ENCODE measurements at places on chromosomes 3 and 15. TPM values are rescaled to one million over a fixed set of nuclear protein-coding genes. Genes with fewer than 3 reads are reported as not detected.

INTS14 gene
- 49.5 TPM for total RNA-seq

NCK1 gene
- total RNA-seq: 28.4 TPM

DNA sequence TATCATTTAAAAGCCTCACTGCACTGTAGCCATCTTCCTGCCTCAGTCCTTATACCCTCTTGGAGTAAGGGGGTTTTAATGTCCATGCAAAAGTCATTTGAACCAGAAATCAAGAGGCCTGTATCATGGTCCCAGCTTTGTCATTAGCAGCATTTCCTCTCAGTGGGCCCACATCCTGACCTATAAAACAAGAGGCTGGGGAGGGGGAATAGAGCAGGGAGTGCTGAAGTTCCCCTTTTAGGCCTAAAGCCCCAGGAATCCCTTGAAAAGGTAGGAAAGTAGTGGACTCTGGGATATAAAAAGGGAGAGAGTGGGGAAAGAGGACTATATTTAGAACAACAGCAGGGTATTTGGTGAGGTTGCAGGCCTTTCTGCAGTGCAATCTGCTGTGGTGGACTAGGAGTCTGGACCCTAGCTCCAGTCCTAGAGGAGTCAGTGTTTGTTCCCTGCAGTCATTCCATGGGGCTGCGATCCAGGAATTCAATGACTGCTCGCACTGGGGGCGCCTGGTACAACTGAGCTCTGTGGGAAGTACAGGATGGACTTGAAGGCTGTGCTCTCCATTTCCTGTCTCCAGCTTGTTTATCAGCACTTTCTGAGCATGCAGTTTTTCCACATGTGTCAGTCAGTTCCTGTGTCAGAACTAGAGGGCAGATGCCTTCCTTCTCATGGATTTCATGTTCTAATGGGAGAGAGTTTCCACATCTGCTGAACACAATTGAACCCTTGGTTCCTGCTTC, 46.8 kb downstream of the PDHB start:
- no peak for DNase-seq

GRCh38 chr15:58842713-58843396, 71.8 kb downstream of the MINDY2 start:
- no peak for DNase-seq

GRCh38 chr15:59298225-59298853, 74.3 kb downstream of the MYO1E start:
- DNase-seq: no peak

GRCh38 chr15:31306426-31307269, 20.0 kb upstream of the KLF13 start:
- DNase-seq: peak; percentile 88

DNA sequence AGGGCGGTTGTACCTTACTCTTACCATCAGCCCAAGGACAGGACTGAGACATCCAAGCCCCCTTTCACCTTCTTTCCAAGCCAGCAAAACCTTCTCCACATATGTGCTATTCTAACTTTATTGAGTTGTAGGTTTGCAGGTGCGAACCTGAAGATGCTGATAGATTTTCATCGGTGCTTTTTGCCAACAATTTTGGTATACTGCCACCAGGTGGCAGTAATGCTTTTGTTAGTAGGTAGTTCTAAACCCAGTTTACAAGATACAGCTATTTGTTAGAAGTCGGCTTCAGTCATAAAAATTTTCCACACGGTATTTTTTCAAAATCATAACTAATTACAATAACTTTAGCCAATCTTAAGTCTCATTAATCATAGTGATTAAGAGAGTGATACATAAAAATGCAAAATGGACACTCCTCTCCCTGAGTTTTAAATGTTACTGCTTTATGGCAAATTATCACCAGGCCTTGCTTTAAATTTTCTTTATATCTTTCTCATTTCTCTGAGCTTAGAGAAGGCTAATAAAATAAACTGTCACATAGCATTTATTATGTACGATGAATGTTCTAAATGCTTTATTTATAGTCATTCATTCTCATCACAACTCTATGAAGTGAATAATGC, 636 bp downstream of the TBC1D21 start:
- no peak for DNase-seq

GRCh38 chr3:127825756-127826155, 3.4 kb upstream of the MGLL start:
- no peak for DNase-seq

KIF9 gene
- 2.4 TPM for total RNA-seq

DNA sequence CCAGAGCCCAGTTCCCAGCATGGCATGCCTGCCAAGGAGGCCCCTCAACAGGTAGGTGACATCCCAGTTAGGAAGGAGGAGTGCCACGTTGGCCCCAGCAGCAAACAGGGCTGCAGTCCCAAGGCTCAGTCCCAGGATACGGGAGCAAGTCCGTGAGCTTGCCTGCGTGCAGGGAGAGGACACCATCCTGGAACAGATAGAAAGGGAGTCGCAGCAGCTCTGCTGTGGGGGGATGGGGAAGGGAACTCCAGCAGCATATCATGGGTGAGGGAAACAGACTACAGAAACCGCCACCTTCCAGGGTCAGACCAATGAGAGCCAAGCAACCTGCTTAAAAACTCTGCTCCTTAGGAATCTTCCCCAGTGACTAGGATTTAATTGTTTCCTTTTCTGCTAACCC, 9.4 kb upstream of the DYNLT2B start:
- DNase-seq: no peak

DNA sequence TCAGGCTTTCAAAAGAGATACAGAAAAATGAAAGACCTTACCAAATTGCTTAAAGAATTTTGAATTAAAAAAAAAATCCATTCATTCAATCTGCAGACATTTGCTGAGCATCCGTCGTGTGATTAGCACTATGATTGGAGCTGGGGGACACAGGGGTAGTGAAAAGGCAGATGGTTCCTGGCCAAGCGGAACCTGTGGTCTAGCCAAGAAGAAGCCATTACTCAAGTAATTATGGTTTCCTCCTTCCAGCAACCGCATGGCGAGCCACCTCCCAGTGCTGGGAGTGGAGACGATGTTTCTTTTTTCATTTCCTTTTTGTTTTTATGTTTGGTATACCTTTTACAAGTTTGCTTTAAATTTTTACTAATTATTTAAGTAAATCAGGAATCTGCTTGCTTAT, 140.2 kb downstream of the CACNA2D3 start:
- no peak for DNase-seq

- DNase-seq: no peak
Measured at GRCh38 chr3:22994781-22995180, 208.3 kb upstream of the UBE2E2 start.

- DNase-seq: peak; percentile 96
Measured at GRCh38 chr3:132722165-132723023, at the start of gene NPHP3. TSS of gene NPHP3 (minus strand) at chr3:132722409. CDS start at chr3:132722355, 54 bp downstream.

- DNase-seq: no peak
Measured at GRCh38 chr15:39787479-39787878, 4.8 kb upstream of the FSIP1 start.

ILDR1 gene
- not detected for total RNA-seq

BTD gene
- 12.7 TPM for total RNA-seq

GRCh38 chr3:152254041-152254440, 14.7 kb upstream of the MBNL1 start:
- DNase-seq: no peak

DNA sequence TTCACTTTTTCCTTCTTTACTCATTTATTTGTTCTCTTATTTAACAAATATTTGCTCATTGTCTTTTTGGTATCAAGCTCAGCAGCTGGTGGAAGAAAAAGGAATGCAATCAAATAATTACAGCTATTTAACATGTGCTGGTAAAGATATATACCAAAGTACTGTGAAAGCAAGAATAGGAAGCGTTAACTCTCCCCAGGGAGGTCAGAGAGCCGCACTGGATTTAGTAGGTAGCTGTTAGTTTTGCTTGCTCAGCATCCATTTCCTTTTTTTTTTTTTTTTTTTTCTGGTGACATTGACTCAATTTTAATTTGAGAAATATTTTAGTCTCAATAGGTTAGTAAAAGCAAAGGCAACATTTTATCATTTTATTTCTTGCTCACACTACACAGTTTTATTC, 308.5 kb upstream of the MDFIC2 start:
- no peak for DNase-seq

THPO gene
- total RNA-seq: 1.6 TPM

- DNase-seq: no peak
Measured at GRCh38 chr3:29099775-29100174, 181.1 kb upstream of the RBMS3 start.

LIPC gene
- total RNA-seq: not detected

All from glutamatergic neuron (in vitro differentiated cells).